ENCODE measurements at places on chromosomes 4 and X.

DNA sequence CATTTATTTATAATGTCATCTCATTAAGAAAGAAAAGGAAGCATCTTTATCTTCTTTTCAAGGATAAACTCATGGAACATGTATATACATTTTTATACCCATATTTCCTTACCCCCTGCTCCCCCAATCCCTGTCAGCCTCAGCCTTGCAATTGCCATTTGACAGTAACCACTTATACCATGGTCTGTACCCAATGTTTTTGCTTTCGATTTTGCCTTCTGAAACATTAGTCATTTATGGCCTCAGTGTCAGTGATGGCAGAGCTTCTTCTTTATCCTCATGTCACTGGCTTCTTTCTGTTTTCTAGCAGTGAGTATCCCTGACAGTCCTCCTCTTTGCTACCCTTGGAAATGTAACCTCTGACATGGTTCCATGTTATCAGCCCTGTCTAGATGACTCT, 228.4 kb downstream of the SPRY1 start:
- no peak for DNase-seq

GRCh38 chr4:69330345-69331047, 50.2 kb downstream of the UGT2B28 start:
- DNase-seq, result no peak

GRCh38 chrX:49071877-49072711, 1.7 kb downstream of the PRAF2 start:
- DNase-seq, result no peak

GRCh38 chr4:14871676-14872430, 130.4 kb upstream of the CPEB2 start:
- DNase-seq, result peak; percentile 6

GRCh38 chrX:136067097-136067496, 80.2 kb upstream of the FHL1 start:
- no peak for DNase-seq

DNA sequence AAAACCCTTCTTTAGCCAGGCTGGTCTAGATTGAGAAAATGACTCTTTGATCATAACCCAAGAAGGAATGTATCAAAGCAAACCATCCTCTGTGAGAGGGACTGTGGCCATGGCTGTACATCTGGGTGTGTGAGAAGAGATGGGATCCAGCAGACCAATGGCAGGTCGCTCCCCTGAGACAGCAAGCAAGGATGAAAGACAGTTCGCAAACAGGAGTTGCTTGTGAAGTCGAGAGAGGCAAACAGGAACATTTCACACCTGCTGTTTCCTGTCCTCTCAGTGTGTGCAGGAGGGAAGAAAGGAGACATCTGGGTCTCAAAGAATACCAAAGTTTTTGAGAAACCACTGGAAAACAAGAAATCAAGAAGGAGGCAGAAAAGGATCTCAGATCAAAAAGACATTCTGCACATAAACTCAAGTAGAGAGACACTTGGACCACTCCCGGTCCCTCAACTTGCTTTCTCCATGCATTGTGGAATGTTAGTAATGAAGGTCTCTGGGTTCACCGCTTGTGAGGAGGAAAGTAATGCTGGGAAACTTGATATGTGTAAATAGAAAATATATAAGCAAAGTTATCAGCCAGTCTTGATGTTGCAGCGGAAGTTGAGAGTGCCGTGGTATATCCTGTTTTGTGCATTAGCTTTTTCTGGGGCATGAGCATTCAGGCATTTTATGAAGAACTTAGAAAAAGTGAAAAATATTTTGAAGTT, 327.5 kb downstream of the BMPR1B start:
- DNase-seq, result no peak

DNA sequence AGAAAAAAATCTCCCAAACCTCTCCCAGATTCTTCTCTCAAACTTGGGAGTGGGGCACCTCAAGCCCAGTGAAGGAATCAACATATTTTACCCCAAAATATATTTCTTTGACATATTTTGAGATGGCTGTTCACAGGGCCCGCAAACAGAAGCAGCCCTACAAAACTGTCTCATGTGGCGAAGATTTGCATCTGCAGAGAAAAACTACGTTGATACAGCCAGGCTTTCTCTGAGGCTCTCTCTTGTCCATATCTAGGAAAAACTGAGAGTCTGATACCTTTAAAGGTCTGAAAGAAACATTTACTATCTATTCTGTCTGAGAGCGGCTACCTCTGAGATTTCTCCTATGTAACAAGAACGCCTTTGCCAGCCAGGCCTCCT, 23.3 kb upstream of the TMSB4X start:
- DNase-seq, result no peak

GRCh38 chr4:174281182-174281737, 2.2 kb downstream of the FBXO8 start:
- DNase-seq, result no peak

GRCh38 chr4:185036019-185036418, 17.7 kb downstream of the HELT start:
- DNase-seq, result no peak

DNA sequence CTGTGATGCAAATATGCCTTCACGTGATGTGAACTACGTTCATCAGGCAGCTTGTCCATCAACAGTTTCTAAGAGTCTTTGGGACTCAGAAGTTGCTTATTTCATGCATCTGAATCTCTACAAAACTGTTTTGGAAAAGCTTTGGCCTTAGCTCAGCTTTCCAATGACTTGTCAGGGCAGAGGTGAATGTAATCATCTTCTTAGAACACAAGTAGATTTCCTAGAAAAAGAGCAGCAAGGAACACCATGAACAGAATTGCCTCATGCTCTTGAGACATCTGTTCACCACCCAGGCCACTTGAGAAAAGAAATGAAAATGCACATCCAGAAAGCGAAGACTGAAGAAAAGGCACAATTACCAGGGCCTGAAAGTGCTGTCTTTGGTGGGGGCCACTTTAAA, 105.8 kb upstream of the PDHA1 start:
- DNase-seq, result no peak

GRCh38 chrX:13334491-13334890, 14.6 kb upstream of the ATXN3L start:
- no peak for DNase-seq

DNA sequence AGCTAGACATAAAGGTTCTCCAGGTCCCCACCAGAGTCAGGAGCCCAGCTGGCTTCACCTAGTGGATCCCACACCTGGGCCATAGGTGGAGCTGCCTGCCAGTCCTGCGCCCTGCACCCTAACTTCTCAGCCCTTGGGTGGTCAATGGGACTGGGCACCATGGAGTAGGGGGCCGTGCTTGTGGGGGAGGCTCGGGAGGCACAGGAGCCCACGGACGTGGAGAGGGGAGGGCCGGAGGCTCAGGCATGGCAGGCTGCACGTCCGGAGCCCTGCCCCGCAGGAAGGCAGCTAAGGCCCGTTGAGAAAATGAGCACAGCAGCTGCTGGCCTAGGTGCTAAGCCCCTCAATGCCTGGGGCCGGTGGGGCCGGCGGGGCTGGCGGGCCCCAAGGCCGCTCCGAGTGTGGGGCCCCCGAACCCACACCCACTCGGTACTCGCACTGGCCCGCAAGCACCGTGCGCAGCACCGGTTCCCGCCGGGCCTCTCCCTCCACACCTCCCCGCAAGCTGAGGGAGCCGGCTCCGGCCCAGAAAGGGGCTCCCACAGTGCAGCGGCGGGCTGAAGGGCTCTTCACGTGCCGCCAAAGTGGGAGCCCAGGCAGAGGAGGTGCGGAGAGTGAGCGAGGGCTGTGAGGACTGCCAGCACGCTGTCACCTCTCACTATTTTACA, 291.1 kb downstream of the KLHL4 start:
- DNase-seq, result no peak

DNA sequence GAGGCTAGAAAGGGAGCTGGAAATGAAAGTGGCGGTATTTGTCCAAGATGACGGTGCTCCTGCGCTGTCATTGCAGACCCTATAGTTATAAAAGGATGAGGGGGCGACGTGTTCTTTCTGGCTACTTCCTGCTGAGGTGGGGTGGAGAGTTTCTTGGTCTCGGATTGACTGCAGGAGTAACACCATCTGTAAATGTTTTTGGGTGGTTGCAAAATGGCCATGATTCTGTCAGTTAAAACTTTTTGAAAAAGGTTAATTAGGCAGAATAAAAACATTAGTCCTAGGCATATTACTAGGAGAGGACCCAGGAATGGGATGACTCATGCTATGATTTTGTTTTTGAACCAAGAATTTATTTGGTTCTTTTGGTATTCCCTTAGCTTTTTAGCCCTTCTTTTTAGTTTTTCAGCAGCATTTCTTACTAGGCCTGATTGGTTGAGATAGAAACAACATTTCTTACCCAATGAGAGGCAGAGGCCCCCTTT, 53.1 kb downstream of the USP11 start:
- no peak for DNase-seq

GRCh38 chr4:123613586-123614344, 217.2 kb downstream of the SPRY1 start:
- DNase-seq, result no peak

Data from hematopoietic multipotent progenitor cell treated with erythropoietin and hydrocortisone succinate and interleukin-3 and kit ligand, for 15 days (in vitro differentiated cells).